ENCODE measurements at places on chromosomes 2 and 18.

DNA sequence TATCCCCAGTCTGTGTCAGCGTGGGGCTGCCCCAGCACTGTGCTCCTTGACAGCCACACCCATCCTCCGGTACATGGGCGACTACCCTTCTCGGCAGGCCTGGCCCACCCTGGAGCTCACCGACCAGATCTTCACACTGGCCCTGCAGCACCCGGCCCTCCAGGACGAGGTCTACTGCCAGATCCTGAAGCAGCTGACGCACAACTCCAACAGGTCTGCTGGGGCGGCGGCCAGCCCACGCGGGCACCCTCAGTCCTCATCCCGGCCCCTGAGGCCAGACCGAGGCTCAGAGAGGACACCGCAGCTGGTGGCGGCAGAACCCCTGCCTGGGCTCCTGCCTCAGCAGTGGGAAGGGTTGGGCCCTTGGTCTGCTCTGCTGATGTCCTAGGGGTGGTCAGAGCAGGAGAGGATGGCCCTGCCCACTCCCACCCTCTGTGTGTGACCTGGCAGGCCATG is 14.4 kb upstream of the GPR17 start:
- no peak for DNase-seq

DNA sequence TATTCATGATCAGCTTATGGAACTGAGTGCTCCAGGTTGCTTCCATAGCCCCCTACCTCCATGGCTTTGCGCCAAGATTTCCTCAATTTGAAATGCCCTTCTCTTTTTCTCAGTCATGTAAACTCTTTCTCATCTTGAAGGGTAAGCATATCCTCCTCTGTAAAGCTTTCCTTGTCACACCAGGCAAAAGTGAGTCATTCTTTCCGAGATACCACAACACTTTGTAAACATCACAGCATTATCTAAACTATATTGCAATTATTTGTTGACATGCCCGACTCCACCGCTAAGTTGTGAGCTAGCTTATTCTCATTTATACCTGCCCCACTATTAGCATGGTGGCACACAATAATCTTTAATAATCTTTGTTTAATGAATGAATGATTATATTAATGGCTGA is 419.5 kb upstream of the CHST9 start:
- peak; percentile 9 for DNase-seq

- no peak for DNase-seq
Measured at GRCh38 chr2:196407675-196408264, 231.7 kb upstream of the CCDC150 start.

GRCh38 chr2:182745061-182745460 is 29.0 kb downstream of the DNAJC10 start:
- DNase-seq, result no peak

GRCh38 chr2:227816507-227817294 is 3.1 kb downstream of the CCL20 start:
- no peak for DNase-seq

DNA sequence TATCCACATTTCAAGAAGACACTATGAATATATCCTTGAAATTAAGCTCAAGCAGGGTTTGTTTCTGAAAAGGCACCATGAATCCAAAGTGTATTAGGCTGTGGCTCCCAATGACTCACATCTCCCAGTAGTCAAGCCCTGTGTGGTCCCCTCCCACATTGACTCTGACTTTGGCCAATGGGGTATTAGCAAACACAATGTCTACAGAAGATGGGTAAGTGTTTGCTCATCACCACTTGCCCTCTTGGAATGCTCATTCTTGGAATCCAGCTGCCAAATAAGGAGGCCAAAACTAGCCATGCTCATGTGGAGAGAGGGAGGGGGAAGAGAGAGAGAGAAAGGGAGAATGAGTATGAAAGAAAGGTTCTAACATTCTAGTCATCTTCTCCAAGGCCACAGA is 490.0 kb downstream of the TXNL1 start:
- DNase-seq, result no peak

GRCh38 chr2:224951723-224952481 is 90.4 kb downstream of the DOCK10 start:
- DNase-seq, result no peak

GRCh38 chr2:7288484-7288883 is 371.3 kb downstream of the RNF144A start:
- peak; percentile 4 for DNase-seq

DNA sequence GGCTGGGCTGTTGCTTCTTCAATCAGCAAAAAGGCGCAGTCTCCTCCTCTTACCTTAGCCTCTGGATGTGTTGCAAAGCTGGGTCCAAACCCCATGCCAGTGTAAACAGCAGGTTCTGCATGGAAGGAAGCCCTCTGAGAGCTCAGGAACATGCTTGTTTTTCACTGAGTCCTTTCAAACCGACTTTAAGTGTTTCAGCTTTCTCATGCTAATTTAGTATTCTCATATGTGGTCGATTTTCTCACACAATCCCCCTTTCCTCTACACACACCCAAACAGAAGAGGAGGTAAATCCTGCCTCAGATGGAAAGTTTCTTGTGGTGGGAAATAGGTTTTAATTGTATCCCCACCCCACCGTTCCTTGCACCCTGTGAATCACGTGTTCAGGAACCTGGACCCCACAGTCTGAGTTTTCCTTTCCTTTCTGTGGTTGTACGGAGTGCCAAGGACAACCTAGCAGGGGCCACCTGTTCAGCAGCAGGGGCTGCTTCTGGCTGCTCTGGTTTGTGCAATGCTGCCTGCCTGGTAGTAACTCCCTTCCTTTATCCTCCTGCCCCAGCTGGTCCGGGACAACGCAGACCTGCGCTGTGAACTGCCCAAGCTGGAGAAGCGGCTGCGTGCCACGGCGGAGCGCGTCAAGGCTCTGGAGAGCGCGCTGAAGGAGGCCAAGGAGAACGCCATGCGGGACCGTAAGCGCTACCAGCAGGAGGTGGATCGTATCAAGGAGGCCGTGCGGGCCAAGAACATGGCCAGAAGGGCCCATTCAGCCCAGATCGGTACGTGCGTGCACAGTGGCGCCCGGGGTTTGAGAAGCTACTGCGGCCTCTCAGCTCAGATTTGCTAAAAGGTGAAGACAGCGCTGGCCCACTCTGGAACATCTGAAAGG is 28.7 kb upstream of the LYPD6B start:
- DNase-seq, result no peak

DNA sequence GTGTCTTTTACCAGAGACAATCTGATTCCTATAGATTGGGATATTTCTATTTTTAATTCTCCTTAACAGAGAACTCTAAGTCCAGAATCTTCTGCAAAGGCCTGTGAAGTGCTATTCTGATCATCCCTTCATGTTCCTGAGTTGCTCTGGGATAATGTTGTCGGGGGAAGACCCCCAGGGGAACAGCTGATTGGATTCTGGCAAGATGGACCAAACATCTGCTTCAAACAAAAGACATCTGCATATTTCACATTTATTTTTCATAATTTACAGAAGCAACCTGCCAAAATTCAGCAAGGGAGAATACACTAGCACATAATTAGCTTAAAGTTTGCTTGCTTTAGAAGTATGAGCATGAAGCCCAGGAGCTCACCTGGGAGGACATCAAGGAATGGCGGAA is 116.0 kb upstream of the ETAA1 start:
- no peak for DNase-seq

DNA sequence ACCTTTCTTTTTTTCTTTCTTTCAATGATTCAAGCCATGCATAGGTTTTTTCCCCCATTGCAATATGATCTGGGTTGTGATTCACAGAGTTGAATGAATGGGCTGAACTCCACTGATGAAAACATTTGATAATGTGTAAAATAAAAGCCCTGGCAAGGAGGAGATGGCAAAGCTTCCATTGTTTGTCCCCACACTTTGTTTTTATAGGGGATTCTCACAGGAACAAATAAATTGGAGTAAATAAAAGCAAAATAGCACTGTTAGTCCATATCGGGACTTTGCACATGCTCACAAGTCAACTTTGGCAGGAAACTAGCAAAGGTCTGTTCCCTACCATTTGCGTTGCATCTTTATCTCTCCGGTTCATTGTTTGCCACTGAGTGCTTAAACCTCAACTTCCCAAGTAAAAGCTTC is 55.7 kb downstream of the MEIS1 start:
- DNase-seq, result peak; percentile 9

GRCh38 chr2:46885376-46885775 is 30.2 kb downstream of the MCFD2 start:
- DNase-seq, result no peak

- DNase-seq, result no peak
Measured at GRCh38 chr18:52376104-52376503, 36.1 kb downstream of the DCC start.

DNA sequence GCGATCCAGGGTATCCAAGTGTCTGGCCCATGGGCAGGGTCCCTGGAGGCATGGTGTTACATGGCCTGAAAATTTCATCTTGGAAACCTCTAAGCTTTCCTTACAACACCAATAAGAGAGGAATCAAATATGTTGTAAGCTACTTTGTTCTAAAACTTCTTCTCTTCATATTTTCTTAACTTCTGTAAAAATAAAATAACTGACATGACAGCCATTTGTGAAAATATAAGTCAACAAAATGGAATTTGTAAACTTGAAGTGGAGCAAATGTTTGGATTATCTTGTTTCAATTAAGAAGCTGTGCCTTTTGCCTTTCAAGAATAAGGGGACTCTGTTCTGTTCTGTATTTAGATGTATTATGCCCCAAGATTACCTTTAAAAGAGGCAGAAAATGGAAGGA is 319.7 kb downstream of the LPIN1 start:
- DNase-seq, result no peak

- DNase-seq, result no peak
Measured at GRCh38 chr2:136065384-136065783, 52.6 kb downstream of the CXCR4 start.

GRCh38 chr18:75475228-75475627 is 47.7 kb upstream of the SMIM21 start:
- peak; percentile 12 for DNase-seq

DNA sequence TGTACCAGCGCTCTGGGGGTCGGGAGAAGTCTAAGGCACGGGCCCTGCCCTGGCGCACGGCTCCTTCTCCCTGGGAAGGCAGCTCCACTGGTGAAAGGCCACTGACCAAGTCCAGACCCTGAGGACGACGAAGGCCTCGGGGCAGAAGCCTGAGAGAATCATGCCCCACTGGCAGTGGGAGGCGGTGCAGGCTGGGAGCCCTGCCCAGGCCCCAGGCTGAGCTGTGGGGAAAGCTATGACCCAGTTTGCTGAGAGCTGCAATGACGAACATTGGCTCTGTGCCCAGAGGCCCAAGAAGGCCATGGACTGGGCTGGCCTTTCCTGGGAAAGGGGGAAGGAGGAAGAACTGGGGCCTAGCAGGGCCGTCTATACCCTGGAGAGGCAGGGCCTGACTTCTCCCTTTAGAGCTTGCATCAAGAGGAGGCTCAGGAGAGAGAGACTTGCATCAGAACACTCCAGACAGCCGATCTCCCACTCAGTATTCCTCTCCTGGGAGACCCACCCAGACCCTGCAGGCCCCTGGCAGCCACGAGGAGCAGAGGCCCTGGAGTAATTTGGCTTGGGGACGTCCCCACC is 32.9 kb downstream of the HS1BP3 start:
- peak; percentile 54 for DNase-seq
